Substantia nigra (tissue), 51 donors: ENCODE measurements at places on chromosomes 12 and 14.
A peak's percentile ranks its signal among the peaks of the same experiment; 100 is the strongest.

DNA sequence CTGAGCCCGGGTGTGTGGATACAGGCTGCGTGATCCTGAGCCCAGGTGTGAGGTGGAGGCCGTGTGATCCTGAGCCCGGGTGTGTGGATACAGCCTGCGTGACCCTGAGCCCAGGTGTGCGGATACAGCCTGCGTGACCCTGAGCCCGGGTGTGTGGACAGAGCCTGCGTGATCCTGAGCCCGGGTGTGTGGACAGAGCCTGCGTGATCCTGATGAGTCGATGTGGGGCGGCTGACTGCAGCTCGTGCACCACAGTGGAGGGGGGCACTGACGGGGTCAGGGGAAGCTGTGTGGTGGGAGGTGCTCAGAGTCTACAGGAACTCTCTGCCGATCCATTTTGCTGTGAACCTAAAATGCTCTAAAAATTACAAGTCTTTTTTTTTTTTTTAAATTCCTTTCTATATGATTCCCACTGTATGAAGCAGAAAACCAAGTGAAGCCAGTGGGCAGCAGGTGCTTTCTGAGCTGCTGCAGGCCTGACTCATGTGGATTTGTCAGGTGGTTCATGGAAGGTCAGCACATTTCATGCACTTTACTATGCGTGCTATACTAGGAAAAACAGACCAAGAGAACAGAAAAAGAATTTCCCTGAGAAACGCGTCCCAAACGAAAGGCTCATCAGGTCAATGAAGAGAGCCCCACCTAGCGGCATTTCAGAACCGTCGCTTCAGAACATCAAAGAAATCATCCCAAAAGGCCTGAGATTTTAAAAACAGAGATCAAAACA is 19.3 kb downstream of the BRF1 start:
- no peak for DNase-seq

- no peak for DNase-seq
These were observed 202.2 kb downstream of the AEBP2 start for GRCh38 chr12:19641235-19642080.

GRCh38 chr12:122363782-122364181 is 58.7 kb downstream of the CLIP1 start:
- no peak for DNase-seq

DNA sequence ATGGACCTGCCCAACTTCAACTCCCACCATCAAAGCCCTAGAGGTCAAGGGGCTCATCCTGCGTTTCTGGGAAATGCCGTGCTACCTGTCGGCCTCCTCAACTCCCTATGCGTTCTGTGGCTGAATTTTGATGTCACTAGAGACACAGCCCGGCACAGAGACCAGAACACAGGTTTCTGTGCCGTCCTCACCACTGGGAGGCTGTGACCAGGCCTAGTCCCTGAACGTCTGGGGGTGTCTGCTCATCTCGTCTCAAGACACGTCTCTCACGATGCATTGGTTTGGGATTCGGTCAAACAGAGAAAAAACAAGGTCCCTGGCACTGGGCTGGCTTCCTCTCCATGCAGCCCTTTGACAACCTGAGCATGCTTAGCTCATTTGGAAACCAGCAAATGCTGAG is 33.5 kb downstream of the SLC15A4 start:
- DNase-seq = no peak

DNA sequence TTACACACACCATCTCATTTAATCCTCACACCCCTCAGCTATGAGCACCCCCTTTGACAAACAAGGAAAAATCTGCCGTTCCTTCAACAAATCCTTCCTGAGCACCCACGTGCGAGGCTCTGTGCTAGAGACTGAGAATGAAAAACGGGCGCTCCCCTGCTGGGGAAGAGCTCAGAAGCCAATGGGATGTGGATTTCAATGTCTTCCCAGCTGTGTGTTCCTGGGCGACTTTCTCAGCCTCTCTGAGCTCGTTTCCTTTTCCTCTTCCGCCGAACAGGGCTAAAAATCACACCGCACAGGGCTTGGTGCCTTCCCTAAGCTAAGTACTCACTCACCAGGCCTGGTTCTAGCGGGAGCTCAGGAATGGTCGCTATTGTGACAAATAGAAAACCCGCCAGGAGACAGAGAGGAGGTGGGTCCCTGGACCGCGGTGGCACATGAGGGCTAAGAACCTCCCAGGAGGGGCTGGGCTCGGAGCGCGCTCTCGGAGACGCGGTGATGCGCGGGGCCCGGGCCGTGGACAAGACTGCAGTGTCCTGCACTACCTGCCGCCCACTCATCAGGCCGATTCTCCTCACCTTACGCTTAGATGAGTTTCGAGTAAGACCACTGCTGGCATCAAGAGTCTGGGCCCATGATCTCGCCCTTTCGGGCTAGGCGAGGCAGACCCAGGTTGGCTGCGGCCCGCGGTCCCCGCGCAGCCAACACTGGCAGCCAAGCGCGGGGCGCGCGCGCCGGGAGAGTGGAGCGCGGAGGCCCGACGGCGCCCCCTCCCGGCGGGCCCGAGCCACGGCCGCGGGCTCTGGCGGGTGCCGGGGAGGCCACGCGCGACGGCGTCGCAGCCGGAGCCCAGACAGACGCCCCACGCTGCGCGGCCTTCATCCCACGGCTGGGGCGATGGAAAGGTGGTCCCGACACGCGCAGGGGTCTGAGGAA is 17.0 kb downstream of the ZDHHC22 start:
- peak; percentile 36 for DNase-seq

DNA sequence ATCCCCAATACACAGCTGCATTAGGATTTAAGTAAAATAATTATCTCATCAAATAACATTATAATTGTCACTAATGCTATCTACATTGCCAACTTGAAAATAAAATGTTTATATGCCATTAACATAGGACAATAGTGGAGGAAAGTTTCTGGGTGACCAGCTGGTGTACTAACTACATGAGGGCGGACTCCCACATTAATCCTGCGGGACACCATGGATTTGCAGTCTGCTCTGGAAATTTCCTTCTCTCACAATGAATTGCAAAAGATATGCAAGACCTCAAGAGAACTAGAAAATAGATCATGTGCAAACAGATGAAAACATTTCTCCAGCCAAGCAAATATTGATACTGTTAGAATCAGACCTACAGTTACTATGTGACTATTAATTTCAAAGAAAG is 390.1 kb downstream of the NAV3 start:
- no peak for DNase-seq

GRCh38 chr14:33062881-33063280 is 124.2 kb downstream of the NPAS3 start:
- no peak for DNase-seq

GRCh38 chr12:124059752-124060151 is 86.7 kb downstream of the ZNF664 start:
- no peak for DNase-seq

- no peak for DNase-seq
These were observed 45.5 kb upstream of the FAR2 start for GRCh38 chr12:29103539-29103974.

GRCh38 chr14:66509874-66510273 is 1.9 kb downstream of the GPHN start:
- DNase-seq = no peak

GRCh38 chr12:110744151-110744571 is 1.5 kb upstream of the PPP1CC start:
- peak; percentile 65 for DNase-seq

GRCh38 chr14:70789961-70790360 is 19.4 kb downstream of the MAP3K9 start:
- DNase-seq = no peak

GRCh38 chr12:113533842-113534375 is 62.2 kb upstream of the LHX5 start:
- no peak for DNase-seq

GRCh38 chr12:79141776-79142175 is 277.2 kb downstream of the SYT1 start:
- DNase-seq = no peak

GRCh38 chr12:68850390-68850789 is 42.4 kb downstream of the MDM2 start:
- DNase-seq = no peak

- DNase-seq = no peak
These were observed 104.5 kb upstream of the FRMD6 start for GRCh38 chr14:51547260-51547659.

- no peak for DNase-seq
These were observed 10.3 kb upstream of the MTA1 start for GRCh38 chr14:105409364-105409763.

DNA sequence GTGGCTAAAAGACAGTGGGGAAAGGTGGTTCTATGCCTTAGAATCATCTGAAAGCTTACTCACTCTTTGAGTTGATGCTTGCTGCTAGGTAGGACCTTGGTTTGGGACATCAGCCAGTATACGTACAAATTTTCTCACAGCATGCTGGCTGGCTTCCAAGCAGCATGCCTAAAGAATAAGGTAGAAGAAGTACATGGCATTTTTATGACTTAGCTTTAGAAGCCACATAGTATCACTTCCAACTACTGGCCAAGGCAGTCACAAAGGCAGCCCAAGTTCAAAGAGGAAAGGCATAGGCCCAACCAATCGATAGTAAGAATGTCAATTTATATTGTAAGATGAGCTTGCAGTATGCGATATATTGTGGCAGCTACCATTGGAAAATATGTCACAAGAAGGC is 284.2 kb upstream of the CAND1 start:
- DNase-seq = no peak

DNA sequence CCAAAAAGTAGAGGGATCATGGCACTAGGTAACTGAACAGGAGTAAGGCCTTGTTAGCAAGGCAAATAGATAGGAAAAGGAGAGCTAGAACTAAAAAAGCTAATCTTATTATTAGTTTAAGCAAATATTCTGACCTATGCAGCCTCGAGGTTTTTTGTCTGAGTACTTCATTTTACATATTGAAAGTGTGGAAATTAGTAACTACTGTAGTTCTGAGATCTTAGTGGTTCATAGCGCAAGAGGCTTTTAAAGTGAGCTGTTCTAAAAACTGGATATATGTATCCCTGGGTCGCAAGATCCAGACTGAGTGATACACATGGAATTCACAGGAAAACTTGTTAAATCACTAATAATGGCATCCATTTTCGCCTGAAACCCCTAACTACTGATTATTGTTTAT is 411.0 kb upstream of the SOX5 start:
- DNase-seq = no peak

GRCh38 chr12:104207416-104208205 is 8.0 kb upstream of the TXNRD1 start:
- no peak for DNase-seq

DNA sequence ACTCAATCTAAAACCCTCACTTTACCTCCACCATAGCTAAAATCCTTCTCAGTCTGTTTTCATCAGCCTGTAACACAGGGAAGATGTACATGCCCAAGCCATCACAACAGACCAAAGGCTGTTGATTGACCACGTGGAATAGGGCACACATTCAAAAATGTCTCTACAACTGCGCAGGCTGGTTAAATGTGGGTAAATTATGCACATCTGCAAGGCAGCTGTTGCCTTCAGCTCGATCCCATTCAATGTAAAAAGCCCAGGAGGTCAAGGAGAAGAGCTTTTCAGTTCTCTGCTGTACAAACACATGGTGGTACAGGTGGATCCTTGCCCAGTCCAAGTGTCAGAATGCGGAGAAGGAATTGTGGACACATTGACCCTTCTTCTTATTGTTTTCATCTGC is 354.0 kb downstream of the FLRT2 start:
- no peak for DNase-seq

DNA sequence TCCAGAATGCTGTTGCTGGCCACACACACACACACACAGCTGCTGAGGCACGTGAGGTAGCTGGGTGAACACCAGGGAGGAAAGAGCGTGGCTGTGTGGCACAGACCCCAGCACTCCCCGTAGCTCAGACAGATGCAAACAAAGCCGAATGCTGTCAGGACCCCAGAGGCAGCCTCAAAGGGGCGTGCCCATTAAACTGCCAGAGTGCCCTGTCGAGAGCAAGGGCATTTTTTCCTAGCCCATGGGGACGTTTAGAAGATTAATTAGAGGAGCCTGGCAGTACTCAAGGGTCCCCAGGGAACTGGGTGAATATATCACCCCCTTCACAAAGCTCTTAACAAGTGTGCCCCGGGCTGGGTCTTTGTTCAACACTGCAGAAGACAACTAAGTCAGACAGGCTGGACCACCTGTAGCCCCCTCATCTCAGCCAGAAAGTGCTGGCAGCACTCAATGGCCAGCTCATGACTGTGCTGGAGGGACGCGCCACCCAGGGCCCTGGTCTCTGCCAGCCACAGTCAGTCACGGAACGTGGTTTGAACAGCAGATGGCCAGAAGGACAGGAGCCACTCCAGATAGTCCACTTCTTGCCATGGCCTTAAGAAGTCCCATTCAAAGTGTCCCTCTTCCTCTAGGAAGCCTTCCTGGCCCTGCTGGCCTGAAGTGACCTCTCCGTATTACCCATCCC is 37.5 kb downstream of the TTC7B start:
- no peak for DNase-seq

- no peak for DNase-seq
These were observed 1.7 kb downstream of the DHH start for GRCh38 chr12:49092816-49093406.

- no peak for DNase-seq
These were observed 1.5 kb downstream of the EML5 start for GRCh38 chr14:88791252-88791621.

GRCh38 chr12:29428633-29429032 is 47.7 kb upstream of the ERGIC2 start:
- DNase-seq = no peak

DNA sequence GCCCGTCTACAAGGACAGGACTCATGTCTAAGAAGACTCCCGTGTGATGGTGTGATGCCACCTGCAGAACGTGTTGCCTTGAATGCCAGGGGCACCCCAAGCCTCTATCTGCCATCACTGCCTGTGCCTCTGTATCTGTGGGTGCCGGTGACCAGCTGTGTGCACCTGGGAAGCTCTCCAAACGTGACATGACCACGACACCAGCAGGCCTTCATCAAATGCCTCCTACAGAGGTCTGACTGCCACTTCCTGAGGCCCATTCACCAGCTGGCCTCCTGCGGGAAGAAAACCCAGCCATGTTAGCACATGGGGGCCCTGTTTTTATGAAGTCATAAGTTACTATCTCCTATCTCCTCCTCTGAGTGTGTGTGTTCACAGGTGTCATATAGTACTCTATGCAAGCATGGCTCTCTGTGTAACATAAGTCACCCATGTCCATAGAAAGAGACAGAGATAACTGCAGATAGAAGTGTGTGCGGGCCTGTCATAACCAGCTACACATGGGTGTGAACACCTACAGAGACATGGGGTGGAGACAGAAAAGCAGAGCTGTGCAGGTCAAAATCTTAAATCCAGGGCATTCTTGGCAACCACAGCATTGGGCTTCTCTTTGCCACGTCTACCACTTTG is 18.3 kb upstream of the SERPINA4 start:
- DNase-seq = no peak

DNA sequence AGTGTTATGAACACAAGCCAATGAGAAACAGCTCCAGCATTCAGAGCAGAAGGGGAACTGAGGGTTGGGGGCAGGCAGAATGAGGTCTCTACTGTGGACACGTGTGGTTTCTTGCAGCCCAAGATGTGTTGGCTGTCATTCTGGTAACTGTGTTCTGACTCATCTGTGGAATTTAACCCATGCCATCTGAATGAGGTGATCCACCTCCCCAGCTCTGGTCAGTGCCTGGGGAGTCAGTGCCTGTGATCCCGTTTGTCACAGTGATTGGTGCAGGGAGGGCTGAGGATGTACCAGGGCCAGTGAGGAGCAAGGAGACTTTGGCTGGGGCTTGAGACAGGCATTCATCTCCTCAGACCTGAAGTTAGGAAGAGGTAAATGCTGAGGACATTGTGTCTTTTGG is 216.8 kb downstream of the MSRB3 start:
- no peak for DNase-seq
